ENCODE measurements at places on chromosomes 7 and 10.

- no peak for DNase-seq
Observed at GRCh38 chr10:70565556-70566514, 36.7 kb downstream of the PRF1 start.

DNA sequence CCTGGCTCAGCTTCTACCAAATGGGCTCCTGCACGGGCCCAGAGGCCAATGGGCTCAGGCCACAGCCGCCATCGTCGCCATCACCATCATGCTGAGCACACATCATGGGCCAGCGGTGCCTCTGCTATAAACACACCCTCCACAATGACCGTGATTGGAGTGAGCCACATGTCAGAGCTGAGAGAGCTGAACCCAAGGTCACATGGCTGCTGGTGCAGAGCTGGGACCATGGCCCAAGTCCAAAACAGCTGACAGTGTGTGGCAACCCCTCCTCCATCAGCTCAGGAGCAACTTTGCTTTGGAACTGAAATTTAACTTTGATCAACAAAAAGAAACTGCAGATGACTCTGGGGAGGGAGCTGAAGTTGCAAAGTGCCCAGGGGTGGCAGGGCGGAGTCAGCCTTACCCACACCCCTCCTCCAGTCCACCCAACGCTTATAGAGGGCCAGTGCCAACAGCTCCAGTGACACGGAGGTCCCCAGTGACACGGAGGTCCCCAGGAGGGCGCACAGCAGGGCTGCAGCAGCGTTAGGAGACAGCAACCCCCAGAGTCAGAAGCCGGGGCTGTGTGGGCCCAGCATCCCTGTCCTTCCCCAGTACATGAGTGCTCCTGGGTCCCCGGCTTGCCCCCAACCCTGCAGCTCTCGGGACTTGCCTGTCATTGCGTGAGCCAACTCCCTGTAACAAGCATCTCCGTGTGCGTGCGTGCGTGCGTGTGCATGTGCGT lies 249.6 kb downstream of the ELFN1 start:
- peak; percentile 18 for DNase-seq

DNA sequence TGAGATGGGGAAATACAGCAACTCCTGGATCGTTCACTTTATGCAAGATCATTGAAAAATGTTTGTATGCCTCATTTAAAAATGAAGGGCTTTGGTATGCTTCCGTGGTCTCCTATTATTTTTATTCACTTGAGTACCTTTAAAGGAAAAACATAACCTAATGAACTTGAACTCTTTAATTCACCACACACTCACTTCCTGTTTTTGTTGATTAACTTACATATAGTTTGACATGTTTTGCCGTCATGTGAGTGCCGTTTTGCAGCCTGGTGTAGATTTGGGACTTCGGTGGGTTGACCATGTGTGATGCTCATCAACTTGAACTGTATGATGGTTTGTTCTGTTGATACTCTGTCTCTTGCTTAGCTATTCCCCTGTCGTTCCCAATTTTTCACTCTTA lies 28.9 kb downstream of the CASP7 start:
- no peak for DNase-seq

DNA sequence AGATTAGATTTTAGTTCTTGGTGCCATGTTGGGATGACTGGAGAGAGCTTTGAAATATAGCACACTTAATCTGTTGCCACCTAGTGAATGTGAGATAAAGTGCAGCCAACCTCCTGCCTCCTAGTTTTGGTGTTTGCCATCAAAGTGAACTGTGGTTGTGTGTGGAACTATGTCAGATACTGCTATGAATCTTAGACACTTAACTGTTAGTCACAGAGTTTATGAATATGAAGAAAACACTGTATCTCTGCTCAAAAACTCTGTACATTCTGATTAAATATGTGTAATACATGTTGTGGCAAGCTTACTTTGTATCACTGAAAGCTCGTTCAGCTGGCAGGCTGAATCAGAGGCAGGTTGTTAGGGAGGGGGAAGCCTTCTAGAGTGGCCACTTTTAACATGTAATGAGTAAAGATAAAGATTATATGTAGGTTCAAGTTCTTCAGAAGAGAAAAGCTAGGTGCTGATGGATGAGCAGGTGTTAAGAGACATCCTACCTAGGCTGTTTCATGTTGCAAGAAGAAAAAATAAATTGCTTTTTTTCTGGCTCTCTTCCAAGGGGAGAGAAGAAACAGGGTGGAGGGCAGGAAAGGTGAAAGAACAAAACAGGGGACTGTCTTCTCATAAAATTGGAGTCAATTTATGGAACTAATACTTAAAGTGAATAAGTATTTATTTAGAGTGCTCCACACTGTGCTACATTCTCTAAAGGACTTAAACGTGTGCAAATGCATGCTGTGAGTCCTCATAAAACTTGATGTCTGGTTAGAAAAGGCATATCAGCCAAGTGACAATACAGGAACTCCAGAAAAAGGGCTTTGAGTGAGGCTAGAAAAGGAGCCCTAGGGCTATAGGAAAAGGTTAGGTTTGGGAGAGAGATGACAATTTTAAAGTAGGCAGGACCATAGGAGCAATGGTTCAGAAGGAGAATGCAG lies 14.1 kb upstream of the LAMB1 start:
- DNase-seq: no peak

DNA sequence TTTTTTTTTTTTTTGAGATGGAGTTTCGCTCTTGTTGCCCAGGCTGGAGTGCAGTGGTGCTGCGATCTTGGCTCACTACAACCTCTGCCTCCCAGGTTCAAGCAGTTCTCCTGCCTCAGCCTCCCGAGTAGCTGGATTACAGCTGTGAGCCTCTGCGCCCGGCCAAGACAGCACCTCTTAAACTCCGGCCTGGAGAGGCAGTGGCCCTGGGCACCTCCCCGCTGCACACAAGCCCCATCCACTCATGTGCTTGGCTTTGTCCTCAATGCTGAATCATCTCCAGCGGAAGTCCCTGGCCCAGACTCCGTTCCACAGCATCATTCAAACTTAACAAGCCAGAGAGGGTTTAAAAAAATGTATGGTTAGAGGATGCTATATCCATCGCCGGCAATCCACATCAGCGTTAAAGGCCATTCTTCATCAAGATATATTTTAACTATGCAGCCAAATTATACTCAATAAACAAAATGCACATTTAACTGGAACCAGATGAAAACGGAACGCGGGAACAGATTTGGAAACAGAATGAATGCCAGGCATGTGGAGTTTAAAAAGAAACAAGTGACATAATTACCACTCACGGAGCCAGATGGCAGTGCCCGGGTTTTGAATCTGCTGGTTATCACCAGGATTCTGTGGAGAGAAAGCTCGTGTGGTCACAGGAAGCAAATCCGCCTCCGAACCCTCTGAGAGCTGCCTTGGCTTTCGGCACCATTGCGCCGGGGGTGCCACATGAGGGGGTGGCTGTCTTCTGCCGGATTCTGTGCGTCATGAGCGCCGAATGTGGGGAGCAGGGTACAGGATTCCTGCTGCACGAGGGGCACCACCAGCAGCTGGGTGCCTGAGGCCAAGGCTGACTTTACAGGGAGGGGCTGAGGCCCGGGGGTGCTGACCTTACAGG lies 45.6 kb upstream of the CFAP46 start:
- DNase-seq: no peak

Data from CD4-positive, alpha-beta T cell treated with Interferon gamma for 1 hour (primary cell).